T-helper 1 cell (primary cell): ENCODE measurements at places on chromosomes 6 and 20.

DNA sequence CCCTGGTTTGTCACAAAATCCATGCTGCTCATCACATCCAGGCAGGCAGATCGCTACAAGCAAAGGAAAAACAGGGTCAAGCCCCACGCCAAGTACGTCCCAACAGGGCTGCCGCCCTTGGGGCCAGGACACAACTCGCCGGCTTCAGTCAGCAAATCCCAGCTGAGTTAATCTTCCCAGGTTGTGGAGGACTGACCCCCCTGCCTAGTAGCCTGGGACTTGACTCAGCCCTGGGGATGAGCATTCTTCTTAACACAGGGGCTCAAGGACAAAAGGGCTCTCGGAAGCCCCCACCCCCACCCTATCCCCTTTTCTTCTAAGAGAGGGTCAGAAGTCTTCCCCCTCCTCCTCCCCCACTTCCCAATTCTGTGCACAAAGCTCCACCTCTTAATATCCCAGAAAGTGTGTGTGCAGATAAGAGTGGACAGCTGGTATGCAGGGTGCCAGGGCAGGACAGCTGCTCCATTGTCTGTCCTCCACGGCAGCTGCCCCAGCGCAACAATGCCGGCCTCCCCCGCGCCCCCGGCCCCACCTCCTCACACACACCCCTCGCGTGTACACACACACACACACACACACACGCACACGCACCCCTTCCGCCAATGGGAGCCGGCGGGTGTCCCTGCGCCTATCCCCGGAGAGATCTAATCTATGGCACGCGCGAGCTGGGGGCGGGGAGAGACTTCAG, 4.5 kb downstream of the DLL1 start:
- no peak for DNase-seq

DNA sequence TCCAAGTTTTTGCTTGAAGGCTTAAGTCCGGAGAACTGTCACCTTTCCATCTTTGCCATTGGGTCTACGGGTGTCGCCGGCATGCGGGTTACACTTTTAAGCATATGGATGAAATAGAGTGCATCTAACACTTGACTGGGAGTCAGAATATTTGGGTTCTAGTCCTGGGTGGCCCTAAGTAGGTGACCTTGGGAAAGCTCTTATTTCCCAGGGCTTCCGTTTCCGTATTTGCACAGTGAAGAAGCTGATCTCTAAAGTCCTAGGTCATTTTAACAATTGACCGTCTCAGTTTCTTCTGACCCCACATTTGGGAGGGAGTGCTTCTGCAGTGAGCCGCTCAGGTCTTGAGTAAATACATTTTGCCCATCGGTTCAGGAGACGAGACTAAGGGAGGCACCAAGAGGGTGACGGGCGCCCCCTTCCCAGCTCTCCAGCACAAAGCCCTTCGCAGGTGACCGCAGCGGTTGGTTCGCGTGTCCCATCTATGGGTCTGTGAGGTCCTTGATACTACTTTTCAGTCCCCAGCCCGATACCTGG, 651 bp upstream of the BLTP3A start:
- DNase-seq = peak; percentile 12

- no peak for DNase-seq
Measured at GRCh38 chr6:147530132-147531060, 21.9 kb downstream of the SAMD5 start.

- no peak for DNase-seq
Measured at GRCh38 chr6:155221086-155221485, 42.7 kb upstream of the CLDN20 start.

DNA sequence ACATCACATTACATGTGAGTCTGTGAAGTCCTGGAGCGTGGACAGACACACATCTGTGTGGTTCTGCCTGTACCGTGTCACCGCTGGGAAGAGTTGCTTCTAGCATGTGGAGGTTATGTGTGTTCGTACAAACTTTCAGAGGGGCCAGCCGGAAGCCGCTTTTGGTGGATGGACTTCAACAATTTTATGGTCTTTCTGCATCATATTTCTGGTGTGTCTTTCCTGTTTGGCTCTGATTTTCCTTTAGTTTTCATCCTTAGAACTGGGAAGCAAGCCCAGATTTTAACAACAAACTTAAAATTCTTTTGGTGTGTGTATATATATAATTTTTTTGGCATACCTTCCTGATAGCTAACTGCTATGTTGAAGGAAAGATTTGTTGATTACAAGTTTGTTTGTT, 71.2 kb downstream of the TIAM2 start:
- no peak for DNase-seq

DNA sequence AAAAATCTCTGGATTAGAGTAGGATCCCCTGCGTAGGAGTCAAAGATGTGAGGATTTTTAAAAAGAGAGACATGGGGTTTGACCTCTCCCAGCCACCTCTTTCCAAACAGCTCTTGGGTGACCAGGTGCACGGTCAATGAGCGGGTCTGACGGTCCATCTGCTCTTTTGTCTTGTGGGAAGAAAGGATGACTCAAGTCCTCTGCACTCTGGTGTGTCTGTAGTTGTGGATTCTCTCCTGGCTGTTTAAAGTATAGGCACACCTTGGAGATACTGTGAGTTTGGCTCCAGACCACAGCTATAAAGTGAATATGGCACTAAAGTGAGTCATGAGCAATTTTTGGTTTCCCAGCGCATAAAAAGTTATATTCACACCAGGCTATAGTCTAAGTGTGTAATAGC, 209.8 kb downstream of the BMP7 start:
- no peak for DNase-seq
